Fibroblast of the aortic adventitia (primary cell): ENCODE measurements at places on chromosomes 11 and 22. TPM values are rescaled to one million over a fixed set of nuclear protein-coding genes. Genes with fewer than 3 reads are reported as not detected.

Gene TRPC6
- total RNA-seq: 0.16 and 0.72 TPM in 2 replicates

Gene PARVG
- total RNA-seq: not detected in 2 replicates

Gene GLYATL1
- 2.9 TPM in 1 of 2 replicates, not detected in the other for total RNA-seq

Gene OR52I2
- not detected in 2 replicates for total RNA-seq

Gene USP35
- 10.2 and 32.2 TPM in 2 replicates for total RNA-seq

Gene TCF20
- 15.1 and 27.4 TPM in 2 replicates for total RNA-seq

Gene IGF2
- total RNA-seq: 3.3 and 4.2 TPM in 2 replicates

Gene MYO18B
- 0.08 TPM in 1 of 2 replicates, not detected in the other for total RNA-seq

Gene MS4A3
- total RNA-seq: not detected in 2 replicates

Gene NLRP14
- total RNA-seq: 0.18 TPM in 1 of 2 replicates, not detected in the other
